Uterus (tissue), 4 donors: ENCODE measurements at places on chromosomes 3 and 15. TPM values are rescaled to one million over a fixed set of nuclear protein-coding genes. Genes with fewer than 3 reads are reported as not detected.

GRCh38 chr15:40080847-40081246 lies 27.8 kb downstream of the BMF start:
- no peak for DNase-seq
- no peaks in the 10 kb centered on the region for H3K27me3 ChIP-seq
- no peak overlapping the region for H3K4me3 ChIP-seq
- H3K4me1 ChIP-seq, result no peaks in the 10 kb centered on the region

DNA sequence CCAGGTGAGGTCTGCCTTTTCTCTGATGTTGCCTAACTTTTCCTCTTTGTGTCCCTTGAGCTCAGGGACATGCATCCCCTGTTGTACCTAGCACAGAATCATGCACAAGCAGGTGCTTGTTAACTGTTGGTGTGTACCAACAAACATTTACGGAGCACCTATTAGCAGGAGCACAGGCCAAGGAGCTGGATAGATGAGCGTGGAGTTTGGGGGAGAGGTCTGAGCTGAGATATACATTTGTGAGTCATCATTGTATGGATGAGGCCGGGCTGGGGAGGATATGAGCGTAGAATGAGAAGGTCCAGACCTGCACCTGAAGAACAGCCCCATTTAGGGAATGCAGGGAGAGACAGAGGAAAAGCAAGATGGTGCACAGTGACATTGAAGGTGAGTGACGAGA lies 53.4 kb downstream of the SMAD3 start:
- no peaks in the 10 kb centered on the region for H3K36me3 ChIP-seq
- no peaks in the 10 kb centered on the region for H3K27me3 ChIP-seq
- peak overlapping the region; percentile 95 for H3K27ac ChIP-seq
- no peak overlapping the region for H3K4me3 ChIP-seq
- H3K4me1 ChIP-seq, result peaks cover 18% of the 10 kb centered on the region

DNA sequence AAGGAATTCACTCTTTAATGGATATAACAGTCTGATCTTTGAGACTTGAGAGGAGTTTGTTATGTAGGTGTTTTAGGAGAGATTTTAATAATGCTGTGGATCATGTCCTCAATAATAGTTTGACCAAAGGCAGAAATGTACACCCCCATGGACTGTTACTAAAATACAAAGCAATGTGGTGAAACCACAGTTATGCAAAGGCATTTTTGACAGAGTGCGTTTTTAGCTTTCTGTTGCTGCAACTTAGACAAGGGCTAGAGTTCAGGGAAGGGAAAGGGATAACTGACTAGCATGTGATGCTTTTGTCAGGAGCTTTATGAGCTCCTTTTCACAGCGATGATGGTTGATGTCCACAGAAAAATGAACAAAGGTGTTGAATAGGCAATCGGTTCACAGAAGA lies 3.6 kb upstream of the STARD5 start:
- no peak overlapping the region for H3K4me3 ChIP-seq
- H3K4me1 ChIP-seq, result no peaks in the 10 kb centered on the region
- no peaks in the 10 kb centered on the region for H3K27me3 ChIP-seq
- no peak for DNase-seq
- no peaks in the 10 kb centered on the region for H3K36me3 ChIP-seq

STRIT1 gene
- not detected for total RNA-seq

DNA sequence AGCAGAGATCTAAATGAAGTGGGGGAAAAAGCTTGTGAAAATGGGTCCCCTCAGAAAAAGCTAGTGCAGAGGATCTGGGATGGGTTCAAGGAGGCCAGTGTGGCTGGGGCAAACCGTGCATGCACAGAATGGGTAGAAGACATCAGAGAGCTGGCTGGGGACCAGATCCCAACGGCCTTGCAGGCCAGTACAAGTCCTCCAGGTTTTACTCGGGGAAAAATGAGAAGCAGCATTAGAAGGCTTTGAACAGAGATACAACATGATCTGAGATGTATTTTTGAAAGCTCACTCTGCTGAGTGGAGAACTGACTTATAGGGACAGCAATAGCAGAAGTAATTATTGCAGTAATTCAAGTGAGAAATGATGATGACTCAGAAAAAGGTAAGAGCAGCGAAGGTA lies 114.5 kb downstream of the HERC1 start:
- no peaks in the 10 kb centered on the region for H3K27me3 ChIP-seq
- no peak for DNase-seq
- H3K36me3 ChIP-seq, result no peaks in the 10 kb centered on the region
- H3K4me3 ChIP-seq, result no peak overlapping the region
- peak overlapping the region; percentile 46 for H3K27ac ChIP-seq

GRCh38 chr15:74616996-74617395 lies 1.4 kb downstream of the CLK3 start:
- no peak for DNase-seq
- H3K27me3 ChIP-seq, result no peaks in the 10 kb centered on the region
- H3K4me1 ChIP-seq, result no peaks in the 10 kb centered on the region
- H3K4me3 ChIP-seq, result peak overlapping the region; percentile 71

DNA sequence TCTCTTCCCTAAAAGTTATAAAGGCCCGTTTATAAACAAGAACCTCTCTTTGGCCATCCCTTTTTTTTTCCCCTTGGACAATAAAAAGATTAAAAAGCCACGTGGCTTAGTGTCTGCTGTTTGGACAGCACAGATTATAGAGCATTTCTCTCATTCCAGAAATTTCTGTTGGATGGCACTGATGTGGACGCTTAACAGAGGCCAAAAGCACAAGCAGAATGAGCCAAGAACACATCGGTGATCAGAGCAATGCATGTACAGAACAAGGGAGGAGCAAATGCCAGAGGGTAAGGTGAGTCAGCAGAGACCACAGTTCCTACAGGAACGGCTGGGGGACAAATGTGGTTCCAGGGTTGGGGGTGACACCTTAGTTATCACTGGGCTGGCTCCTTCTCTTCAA lies 30.3 kb upstream of the CTNNB1 start:
- no peak for DNase-seq
- H3K4me1 ChIP-seq, result no peaks in the 10 kb centered on the region
- H3K36me3 ChIP-seq, result no peaks in the 10 kb centered on the region
- H3K27ac ChIP-seq, result no peak overlapping the region
- H3K27me3 ChIP-seq, result no peaks in the 10 kb centered on the region

WDR49 gene
- 10.4 TPM for total RNA-seq

HYAL1 gene
- 2.1 TPM for total RNA-seq

SLC27A2 gene
- not detected for total RNA-seq

- no peaks in the 10 kb centered on the region for H3K36me3 ChIP-seq
- no peak overlapping the region for H3K27ac ChIP-seq
- no peak overlapping the region for H3K4me3 ChIP-seq
- H3K4me1 ChIP-seq, result no peaks in the 10 kb centered on the region
These were observed 46.7 kb downstream of the TOP2B start for GRCh38 chr3:25618028-25618427.

DNA sequence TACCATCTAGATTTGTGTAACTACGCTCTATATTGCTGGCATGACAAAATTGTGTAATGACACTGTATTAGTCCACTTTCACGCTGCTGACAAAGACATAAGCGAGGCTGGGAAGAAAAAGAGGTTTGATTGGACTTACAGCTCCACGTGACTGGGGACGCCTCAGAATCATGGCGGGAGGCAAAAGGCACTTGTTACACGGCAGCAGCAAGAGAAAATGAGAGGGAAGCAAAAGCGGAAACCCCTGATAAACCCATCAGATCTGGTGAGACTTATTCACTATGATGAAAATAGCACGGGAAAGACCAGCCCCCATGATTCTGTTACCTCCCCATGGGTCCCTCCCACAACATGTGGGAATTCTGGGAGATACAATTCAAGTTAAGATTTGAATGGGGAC lies 905.7 kb downstream of the DIPK2A start:
- no peak overlapping the region for H3K27ac ChIP-seq
- H3K27me3 ChIP-seq, result no peaks in the 10 kb centered on the region
- H3K4me1 ChIP-seq, result no peaks in the 10 kb centered on the region
- DNase-seq, result no peak
- no peaks in the 10 kb centered on the region for H3K36me3 ChIP-seq

INAFM2 gene
- 3.2 TPM for total RNA-seq

- no peak overlapping the region for H3K4me3 ChIP-seq
- H3K36me3 ChIP-seq, result no peaks in the 10 kb centered on the region
- no peak overlapping the region for H3K27ac ChIP-seq
These were observed 18.1 kb downstream of the CRYBG3 start for GRCh38 chr3:97839944-97840343.

- no peaks in the 10 kb centered on the region for H3K36me3 ChIP-seq
- H3K4me3 ChIP-seq, result no peak overlapping the region
- H3K27me3 ChIP-seq, result no peaks in the 10 kb centered on the region
- H3K27ac ChIP-seq, result no peak overlapping the region
- no peak for DNase-seq
These were observed 116.4 kb upstream of the AGBL1 start for GRCh38 chr15:85963262-85963760.

RASGRP1 gene
- under 0.01 TPM for total RNA-seq

DNA sequence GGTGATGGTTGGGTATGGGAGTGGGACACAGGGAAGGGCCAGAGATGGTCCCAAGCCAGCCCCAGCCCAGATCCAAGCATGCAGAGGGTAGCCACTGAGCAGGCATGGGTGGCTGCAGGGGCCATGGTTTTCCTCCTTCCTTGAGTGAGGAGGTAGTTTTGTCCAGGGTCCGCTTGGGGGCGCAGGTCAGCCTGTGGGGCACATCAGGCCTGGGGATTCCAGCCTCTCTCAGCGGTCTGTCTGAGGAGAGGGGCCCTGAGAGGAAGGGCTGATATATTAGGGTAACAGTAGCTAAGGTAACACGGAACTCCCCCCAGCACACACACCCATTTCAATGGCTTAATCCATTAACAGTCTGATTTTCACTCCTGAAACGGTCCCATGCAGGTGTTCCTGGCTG lies 22.7 kb upstream of the LCTL start:
- no peak overlapping the region for H3K4me3 ChIP-seq
- no peaks in the 10 kb centered on the region for H3K36me3 ChIP-seq
- H3K4me1 ChIP-seq, result no peaks in the 10 kb centered on the region
- DNase-seq, result no peak
- no peaks in the 10 kb centered on the region for H3K27me3 ChIP-seq

CLPX gene
- 44.8 TPM for total RNA-seq

GRCh38 chr15:101203607-101204189 lies 48.1 kb downstream of the CHSY1 start:
- no peak overlapping the region for H3K4me3 ChIP-seq
- no peaks in the 10 kb centered on the region for H3K36me3 ChIP-seq
- no peaks in the 10 kb centered on the region for H3K4me1 ChIP-seq
- no peak for DNase-seq

DNA sequence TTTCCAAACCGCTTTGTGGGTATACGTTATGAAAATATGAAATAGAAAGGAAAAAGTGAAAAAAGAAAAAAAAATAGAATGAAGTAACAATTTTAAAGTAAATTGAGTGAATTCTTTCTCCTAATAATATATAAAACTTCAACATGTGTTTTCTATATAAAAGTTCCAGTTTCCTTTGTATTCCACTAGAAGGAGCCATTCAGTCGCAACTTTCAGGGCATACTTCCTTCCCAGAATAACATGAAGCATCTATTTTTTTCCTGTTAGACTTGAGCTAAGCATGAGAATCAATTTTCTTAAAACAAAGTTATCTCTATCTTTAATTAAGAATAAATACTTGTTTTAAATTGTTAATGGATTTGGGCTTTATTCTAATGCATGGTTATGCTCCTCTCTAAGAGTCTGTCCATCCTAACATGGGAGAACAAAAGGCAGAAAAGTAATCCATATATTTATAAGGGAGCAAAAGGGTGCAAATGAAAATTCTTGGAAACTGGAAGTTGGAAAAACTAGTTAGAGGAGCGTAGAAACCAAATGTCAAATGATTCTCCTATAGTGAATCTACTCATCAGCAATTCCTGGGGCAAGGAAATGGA lies 16.0 kb upstream of the VGLL3 start:
- no peaks in the 10 kb centered on the region for H3K36me3 ChIP-seq
- DNase-seq, result no peak
- no peaks in the 10 kb centered on the region for H3K4me1 ChIP-seq

GPR176 gene
- total RNA-seq, result 11.8 TPM
